ENCODE measurements at places on chromosomes 2 and 18.

- no peak for DNase-seq
Measured at GRCh38 chr18:36513556-36513955, 216.0 kb downstream of the FHOD3 start.

DNA sequence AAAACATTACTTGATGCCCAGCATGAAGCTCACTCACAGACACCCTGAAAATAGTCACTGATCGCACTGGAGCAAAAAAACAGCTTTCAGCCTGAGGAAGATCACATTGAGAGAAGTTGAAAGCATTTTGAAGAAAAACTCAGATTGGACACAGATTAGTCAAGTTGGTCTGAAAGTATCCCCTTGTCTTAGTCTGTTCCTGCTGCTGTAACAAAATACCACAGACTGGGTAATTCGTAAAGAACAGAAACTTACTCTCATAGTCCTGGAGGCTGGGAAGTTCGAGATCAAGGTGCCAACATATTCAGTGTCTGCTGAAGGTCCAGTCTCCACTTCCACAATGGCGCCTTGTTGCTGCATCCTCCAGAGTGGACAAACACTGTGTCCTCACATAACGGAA, 14.2 kb upstream of the NDUFV2 start:
- DNase-seq = no peak

DNA sequence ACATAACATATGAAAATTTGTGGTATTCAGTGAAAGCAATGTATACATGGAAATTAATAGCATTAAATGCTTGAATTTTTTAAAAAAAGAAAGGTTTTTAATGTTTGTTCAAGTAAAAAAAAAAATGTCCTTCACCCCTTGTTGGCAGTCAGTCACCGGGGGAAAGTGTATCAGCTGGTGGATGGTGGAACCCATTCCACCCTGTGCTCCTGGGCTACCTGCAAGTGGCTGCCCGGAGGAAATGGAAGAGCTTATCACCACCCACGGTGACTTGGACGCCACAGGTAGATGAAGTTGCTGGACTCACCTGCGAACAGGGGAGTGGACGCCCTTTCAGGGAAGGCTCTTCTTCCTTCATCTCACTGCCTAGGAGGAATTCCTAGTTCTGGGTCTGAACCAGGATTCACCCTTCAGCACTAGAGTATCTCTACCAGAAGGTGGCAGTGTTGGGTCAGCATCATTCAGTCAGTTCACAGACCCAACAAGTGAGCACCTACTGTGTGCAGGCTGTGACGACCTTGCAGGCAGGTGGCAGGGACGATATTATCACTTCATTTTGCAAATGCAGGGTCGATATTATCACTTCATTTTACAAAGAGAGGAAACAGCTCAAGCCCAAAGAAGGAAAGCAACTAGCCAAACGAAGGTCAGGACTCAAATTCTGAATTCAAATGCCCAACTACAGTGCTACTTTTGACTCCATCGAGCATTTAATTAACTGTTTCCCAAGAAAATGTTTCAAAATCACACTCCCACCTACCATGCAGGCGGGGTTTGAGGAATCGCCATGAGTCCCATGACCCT, 35.8 kb downstream of the CIB4 start:
- peak; percentile 68 for DNase-seq

DNA sequence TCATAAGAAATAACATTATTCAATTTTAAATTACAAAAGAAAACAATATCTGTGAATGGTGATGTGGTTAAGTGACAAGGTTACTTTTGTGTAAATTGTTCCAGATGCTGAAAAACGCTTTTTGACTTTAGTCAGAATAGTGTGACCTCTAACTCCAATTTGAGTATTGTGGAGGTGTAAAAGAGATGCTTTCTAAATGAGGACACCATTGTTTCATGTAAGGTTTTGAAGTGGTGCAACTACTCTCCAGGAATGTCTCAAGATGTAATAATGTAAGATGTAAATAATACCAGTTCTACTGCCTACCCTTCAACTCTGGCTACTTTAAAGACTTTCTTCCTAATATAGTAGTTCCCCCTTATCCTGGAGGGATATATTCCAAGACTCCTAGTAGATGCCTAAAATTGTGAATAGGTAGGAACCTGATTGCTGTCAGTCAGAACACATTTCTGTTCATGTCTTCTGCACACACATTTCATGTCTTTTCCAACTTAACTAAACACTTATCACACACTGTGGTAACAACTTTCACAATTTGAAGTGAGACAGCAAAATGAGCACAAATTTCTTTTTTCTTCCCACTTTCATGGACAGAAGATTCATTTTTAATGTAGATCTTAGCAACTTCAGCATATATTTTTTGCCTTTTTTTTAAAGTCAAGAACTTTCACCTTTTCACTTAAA, 39.1 kb upstream of the PPP1R1C start:
- no peak for DNase-seq

- no peak for DNase-seq
Measured at GRCh38 chr18:28504066-28504465, 327.1 kb upstream of the CDH2 start.

DNA sequence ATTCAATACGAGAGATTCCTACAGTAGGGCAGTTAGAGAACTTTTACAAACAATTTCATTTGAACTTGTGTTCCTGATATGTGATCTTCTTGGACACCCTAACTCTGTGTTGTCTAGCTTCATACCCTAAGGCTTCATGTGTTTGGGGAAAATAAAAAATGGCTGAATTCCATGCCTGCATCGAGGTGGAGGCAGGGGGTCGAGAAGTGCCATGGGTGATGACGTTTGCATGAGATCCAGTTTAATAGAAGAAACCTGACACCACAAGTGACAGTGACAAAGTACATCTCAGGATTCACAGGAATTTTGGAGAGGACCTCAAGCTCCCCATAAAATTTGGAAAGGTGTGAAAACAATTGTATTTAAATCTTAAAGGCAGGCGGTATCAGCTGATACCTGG, 169.2 kb upstream of the NABP1 start:
- no peak for DNase-seq

DNA sequence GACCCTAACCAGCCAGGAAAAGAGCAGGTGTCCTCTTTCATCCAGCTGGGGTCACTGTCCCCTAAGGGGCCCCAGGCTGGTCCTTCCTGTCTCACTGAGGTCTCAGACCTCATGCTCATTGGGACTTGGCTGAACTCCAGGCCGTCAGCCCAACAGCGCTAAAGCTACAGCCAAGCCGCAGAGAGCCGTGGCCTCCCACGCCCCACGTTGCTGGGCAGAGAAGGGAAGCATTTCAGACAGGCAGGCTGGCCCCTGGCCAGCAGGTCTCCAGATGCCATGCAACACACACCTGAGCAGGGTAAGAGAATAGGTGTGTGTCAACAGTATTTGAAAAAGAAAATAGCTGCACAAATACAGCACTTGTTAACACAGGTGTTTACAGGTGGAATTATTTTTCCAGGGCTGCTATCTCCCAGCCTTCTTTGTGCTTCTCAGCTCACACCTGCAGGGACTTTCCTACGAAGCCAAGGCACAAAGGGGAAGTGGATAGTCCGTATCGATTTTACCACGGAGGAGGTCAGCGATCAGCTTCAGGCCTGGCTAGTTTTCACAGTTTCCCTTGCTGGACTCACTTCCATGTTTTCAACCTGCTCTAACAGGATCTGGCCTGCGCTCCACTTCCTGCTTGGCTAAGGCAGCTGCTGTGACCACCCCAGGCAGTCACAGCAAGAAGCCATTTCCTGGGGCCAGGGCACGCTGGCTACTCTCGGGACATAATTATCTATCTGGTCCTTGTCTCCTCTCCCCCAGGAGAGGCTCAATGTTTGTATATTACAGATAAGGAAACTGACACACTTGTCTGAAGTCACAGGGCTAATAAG, 156.1 kb upstream of the ID2 start:
- DNase-seq = peak; percentile 87

DNA sequence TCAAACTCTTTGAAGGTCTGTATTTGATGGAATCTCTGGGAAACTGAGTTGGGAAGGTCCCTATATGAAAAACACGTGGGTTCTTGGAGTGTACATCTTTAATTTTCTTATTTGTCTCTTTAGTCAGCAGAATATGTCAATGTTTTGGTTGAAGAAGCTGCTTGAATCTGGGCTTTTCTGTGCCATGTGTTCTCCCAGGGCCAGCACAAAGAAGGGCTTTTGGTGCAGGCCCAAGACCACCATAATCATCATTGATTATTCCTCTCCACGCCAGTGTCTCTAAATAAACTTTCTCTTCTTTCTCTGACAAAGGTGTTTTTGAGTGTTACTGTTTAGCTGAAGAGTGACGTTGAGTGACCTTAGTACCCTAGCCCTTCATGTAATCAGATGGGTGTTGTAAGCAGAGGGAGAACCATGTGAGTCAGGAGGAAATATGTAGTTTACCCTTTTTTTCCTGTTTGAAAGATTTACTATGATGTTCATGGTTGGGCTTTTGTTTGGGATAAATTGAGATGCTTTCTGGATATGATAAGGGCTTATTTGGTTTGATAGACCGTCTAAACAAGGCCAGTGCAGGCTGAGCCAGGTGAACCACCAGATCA, 11.6 kb upstream of the TNP1 start:
- no peak for DNase-seq

DNA sequence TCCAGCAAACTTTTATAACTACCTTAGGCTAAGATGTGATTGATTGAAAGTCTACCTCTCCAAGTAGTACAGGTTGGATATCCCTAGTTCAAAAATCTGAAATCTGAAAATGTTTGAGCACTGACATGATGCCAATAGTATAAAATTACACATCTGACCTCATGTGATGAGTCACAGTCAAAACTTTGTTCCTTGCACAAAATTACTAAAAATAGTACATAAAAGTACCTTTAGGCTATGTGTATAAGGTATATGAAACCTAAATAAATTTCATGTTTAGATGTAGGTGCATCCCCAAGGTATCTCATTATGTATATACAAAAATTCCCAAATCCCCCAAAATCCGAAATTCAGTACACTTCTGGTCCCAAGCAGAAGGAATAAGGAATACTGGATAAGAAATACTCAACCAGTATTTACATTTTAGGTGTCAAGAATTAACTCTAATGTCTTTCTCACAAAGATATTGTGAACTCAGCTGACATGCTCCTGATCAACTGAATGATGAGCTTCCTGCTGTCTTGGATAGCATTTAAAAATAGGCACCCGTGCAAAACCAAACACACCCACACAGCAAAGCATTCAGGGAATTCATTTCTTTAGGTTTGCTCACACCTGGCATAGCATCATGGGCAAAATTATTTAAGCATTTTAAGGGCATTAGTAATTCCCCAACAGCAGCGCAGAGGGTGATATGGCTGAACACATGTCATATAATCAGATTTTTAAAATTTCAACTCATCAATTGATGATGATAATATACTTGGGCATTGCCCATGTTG, 497.4 kb upstream of the MEIS1 start:
- no peak for DNase-seq

GRCh38 chr18:74139888-74140287, 7.7 kb downstream of the FBXO15 start:
- DNase-seq = peak; percentile 53

DNA sequence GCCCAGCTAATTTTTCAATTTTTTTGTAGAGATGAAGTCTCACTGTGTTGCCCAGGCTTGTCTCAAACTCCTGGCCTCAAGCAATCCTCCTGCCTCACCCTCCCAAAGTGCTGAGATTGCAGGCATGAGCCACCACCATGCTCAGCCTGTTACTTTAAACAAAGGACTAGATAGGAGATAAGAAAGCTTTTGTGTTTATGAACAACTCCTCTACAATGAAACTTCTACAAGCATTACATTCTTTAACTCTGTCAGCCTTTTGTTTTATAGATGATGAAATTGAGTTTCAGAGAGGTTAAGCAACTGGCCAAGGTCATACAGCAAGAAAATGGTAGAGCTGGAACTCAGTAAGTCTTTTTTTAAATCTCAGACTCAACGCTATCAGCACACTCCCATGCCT, 22.7 kb downstream of the ALPK2 start:
- DNase-seq = no peak

DNA sequence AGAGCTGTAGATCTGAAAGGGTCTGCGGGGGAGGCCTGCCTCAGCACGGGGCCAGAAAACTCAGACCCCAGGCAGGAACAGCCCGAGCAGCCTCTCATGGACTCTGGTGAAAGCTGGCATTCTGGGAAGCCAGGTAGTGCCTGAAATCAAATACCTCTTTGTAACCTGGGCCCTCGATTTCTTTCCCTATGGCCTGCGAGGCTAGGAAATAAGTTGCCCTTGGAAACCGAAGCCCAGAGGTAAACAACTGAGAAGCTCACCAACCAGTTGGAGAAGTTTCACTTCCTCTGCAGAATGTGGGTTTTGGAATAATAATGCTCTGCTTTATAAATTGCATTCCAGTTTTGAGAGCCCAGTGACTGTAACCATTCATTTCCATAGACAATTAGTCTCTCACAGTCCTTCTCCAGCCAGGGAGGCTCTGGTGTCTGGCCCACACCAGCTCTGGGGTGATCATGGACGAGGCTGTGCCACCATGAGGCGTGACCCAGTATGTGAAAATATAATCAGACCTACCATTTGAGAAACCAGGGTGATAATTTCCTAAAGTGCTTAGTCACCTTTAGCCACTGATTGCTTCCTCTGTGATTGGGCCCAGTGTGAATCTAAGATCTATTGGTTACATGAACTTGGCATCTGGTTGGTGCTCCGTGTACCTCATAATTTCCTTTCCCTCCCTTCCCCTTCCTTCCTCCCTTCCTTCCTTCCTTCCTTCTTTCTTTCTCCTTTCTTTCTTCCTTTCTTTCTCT, 133.1 kb upstream of the PELI1 start:
- no peak for DNase-seq

- DNase-seq = no peak
Measured at GRCh38 chr2:196750291-196750923, 49.1 kb downstream of the GTF3C3 start.

DNA sequence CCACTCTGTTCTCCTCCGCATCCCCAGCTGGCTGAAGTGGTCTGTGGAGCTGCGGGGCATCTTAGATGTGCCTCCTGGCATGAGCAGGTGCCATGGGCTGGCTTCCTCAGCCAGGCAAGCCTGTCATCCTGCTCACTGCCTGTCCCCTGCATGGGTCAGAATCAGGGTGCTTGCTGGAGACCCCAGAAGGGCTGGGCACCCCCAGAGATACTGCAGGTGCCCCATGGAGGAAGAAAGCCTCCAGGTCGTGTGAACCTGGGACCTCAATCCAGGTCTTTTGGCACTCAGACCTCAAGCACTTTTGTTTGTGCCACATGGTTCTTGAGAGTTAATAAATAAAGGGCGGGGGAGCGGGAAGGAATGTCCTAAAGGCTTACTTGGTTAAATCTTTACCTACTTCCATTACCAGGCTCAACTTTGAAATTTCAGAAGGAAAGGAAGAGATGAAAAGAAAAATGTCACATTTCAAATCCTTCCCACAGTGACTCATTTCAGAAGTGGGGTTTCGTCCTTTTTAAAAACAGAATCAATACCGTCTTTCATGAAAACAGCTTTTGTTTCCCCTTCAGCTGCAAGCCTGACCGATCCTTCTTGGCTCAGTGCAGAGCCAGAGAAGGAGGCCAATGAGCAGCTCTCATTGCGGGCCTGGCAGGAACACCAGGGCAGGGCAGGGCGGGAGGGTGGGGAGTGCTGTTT, 69.9 kb downstream of the RHOB start:
- peak; percentile 75 for DNase-seq

DNA sequence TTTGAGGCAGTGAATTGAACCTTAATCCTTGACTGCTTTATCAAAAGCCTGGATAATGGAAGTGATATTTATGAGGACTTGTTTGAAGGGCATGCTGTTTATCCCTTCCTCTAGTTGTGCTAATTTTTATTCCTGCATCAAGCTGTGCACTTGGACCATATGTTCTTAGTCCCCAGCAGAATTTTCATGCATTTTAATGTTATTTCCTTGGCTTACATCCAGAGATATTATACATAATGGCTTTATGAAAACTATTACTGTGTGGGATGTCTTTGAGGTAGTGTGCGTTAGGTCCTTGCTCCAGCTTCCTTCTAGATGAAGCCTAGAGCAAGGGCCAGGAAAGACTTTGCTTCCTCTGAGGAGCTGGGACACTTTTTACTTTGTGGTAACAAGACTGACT, 378.4 kb downstream of the LPIN1 start:
- no peak for DNase-seq

GRCh38 chr2:224882291-224883171, 159.7 kb downstream of the DOCK10 start:
- DNase-seq = no peak

Measured in GM13976 (cell line).